NCI-H526 (cell line): ENCODE measurements at places on chromosomes 5 and 9.

- no peak for DNase-seq
Measured at GRCh38 chr9:93092251-93092991, 3.6 kb upstream of the CARD19 start.

DNA sequence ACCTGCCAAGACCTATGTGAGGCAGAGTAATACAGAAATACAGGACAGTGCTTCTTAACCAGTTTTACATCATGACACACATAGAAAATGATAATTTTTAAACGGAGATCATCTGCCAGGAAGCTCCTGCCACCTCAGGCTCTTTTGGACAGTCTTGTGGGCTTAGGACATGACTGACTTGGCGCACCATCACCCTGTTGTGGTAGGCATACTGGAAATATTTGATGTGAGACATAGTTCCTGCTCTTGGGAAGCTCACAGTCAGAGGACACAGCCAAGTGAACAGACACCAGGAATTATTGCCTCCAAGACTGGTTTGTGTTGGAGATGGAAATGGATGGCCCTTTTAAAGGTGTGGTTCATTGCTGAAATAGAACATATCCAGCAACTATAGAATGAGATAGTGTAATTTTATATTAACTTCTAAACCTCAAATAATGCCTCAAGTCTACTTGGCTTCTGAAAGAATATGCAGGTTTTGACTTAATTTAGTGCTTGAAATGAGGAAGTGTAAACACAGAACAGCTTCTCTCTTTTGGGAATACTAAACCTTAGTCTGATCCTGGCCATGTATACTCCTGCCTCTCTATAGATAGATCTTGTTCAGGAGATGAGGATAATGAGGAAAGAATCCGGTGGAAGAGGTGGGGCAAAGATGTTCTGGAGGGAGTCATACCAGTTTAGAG lies 19.7 kb downstream of the CPEB4 start:
- no peak for DNase-seq

GRCh38 chr5:62330302-62330701 lies 24.3 kb downstream of the KIF2A start:
- no peak for DNase-seq

DNA sequence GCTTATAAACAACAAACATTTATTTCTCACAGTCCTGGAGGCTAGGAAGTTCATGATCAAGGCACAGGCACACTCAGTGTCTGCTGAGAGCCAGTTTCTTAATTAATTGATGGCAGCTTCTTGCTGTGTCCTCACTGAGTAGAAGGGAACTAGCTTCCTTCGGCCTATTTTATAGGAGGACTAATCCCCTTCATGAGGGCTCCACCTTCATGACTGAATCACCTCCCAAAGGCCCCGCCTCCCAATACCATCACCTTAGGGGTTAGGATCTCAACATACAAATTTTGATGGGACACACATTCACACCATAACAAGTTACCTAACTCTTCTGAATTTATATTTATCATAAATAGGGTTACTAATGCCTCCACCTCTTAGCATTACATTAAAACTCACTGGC lies 129.8 kb downstream of the GNAQ start:
- DNase-seq = no peak

- DNase-seq = no peak
Measured at GRCh38 chr5:10502130-10502529, 60.5 kb downstream of the ROPN1L start.

DNA sequence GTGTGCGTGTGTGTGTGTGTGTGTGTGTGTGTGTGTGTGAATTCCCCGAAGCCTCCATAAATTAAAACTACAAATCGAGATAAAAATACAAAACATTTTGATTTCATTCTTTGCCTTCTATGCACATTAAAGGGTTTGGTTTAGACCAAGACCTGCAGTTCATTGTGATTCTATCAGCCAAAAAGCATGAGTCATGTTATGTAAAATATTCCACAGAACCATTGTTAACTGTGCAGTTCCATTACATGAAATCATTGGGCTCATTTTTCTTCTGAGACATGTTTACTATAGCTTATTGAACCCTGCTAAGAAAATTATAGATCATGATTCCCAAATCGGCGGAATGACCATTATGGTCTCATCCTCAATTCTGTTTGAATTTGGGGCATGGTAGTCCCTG lies 11.7 kb downstream of the CAVIN4 start:
- no peak for DNase-seq

GRCh38 chr9:27179245-27179865 lies 70.3 kb downstream of the TEK start:
- no peak for DNase-seq

DNA sequence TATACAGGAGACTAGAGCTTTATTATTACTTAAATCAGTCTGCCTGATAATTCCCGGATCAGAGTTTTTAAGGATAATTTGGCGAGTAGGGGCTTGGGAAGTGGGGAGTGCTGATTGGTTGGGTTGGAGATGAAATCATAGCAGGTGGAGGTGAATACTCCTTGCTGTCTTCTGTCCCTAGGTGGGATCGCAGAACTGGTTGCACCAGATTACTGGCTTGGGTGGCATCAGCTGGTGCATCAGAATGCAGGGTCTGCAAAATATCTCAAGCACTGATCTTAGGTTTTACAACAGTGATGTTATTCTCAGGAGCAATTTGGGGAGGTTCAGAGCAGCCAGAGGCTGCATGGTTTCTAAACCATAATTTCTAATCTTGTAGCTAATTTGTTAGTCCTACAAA lies 68.1 kb downstream of the KIF4B start:
- no peak for DNase-seq
